Activated CD8-positive, alpha-beta T cell treated with anti-CD3 and anti-CD28 coated beads for 36 hours (primary cell): ENCODE measurements at places on chromosomes 7 and 10.
A peak's percentile ranks its signal among the peaks of the same experiment; 100 is the strongest.

- no peak for DNase-seq
Observed at GRCh38 chr7:22864855-22865601, 42.4 kb upstream of the TOMM7 start.

DNA sequence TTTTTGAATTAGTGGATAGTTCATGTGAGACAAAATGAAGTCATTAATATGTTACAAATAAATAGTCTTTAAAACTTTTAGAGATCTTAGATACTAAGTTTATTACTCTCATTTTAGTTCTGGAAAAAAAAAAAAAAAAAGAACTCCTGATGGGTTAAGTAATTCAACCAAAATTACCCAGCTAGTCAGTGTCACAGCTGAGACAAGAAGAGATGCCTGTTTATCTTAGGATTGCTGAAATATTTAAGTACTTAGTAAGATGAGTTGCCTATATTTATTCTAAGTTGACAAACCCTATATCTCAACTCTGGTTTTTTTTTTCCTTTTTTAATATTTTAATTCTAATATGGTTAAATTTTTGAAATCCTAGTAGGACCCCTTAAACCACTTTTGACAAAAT is 781.0 kb upstream of the LRRN3 start:
- no peak for DNase-seq

DNA sequence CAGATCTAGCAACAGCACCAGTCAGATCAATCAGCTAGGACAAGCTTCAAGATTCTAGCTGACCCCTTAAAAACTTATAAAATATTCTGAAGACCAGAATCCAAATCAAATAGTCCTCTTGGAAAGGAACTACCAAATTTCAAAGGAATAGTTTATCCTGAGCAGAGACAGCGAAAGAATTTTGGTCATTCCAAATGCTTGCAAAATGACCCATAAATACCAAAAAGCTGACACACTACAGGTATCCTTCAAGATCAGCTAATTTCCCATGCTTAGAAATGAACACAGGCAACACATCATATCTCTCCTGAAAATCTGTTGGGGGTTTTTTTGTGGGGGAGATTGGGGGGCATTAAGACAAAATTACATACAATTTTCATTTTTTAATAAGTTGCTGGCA is 78.8 kb downstream of the PDSS1 start:
- no peak for DNase-seq

GRCh38 chr7:43083106-43083505 is 29.3 kb upstream of the HECW1 start:
- no peak for DNase-seq

- no peak for DNase-seq
Observed at GRCh38 chr7:91375378-91375777, 111.1 kb downstream of the FZD1 start.

DNA sequence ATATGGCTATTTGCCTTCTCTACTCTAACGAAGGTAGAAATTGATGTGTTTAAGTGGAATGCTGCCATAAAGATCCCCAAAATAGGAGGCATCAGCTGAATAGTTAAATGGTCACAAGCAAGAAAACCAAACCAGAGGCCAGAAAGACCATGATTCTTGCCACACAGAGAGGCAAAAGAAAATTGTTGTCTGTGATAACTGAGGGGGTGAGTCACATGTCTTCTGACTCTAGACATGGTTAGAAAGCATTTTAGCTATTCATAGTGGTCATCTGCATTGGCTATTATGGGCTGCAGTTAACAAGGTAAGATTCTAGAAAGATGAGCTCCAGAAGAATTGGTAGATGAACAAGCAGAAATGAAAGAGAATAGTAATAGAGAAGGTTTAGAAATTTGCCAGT is 361.4 kb upstream of the NPSR1 start:
- no peak for DNase-seq

DNA sequence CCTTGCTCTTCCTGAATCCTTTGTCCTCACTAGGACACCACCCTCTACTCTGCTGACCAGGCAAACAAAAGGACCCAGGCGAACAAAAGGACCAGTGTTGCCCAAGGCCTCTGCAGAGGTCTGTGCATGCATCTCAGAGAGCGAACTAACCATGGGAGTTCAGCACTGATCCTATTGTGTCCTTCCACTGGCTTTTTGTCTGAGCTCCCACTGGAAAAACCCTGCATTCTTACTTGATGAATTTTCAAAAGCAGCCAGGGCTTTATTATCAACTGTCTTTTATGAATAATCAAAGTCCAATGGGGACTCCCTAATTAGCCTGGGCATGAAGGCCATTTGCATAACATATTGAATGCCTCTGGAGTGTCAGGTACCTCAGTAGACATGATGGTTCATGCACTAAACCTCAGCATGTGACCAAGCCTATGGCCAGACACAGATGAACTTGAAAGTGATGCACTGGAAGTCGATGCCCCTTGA is 140.6 kb downstream of the KCNMA1 start:
- DNase-seq = no peak

GRCh38 chr7:27108390-27109127 is 6.1 kb upstream of the HOXA2 start:
- DNase-seq = no peak

GRCh38 chr10:46028584-46029460 is 1.6 kb downstream of the NCOA4 start:
- DNase-seq = peak; percentile 51

- DNase-seq = peak; percentile 45
Observed at GRCh38 chr7:152435384-152436110, at the start of gene KMT2C. KMT2C (minus strand) TSS chr7:152436003; CDS start chr7:152435786, 217 bp downstream.

- DNase-seq = no peak
Observed at GRCh38 chr7:2059964-2060700, 172.6 kb downstream of the MAD1L1 start.

- DNase-seq = no peak
Observed at GRCh38 chr7:82631998-82632397, 188.4 kb upstream of the CACNA2D1 start.

GRCh38 chr10:121027371-121027770 is 176.2 kb downstream of the WDR11 start:
- no peak for DNase-seq

GRCh38 chr7:26625286-26625685 is 239.1 kb downstream of the SKAP2 start:
- no peak for DNase-seq

DNA sequence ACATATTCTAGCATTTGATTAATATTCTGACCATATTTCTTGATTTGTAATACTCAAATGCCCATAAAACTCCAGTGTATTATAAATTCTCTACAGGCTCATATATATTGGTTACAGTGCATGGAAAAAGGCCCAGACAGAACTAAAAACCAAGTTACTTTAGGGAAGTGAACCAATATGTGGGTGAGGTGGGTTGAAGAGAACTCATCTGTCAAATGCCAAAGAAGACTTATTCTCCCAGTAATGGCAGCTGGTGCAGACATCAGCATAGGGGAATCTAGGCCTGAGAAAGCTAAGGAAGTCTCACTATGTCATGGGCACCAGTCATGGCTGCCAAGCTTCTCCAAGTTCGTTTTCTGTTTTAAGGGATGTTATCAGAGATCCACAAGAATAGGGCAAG is 30.6 kb downstream of the ZNF248 start:
- no peak for DNase-seq

GRCh38 chr7:81775560-81775959 is 5.7 kb upstream of the HGF start:
- no peak for DNase-seq

DNA sequence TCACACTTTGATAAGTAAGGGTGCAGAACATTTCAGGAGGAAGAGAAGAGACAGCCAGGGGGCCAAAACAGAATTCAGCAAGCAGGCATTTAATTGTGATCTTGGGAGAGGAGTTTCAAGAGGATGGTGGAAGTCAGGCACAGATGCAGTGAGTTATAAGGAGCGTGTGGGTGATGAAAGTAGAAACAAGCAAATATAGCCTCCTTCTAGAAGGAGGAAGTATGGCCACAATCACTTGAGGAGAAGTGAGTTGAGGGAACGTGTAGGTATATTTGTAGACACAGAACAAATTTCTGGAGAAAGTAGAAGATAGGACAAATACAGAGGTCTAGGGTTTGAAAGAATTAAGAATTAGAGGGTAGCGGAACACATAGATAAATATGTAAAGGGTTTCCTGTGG is 165.8 kb downstream of the CACNB2 start:
- no peak for DNase-seq

GRCh38 chr7:46746695-46747687 is 825.9 kb upstream of the IGFBP3 start:
- DNase-seq = no peak

GRCh38 chr10:14329746-14330173 is 964 bp downstream of the FRMD4A start:
- no peak for DNase-seq

- peak; percentile 34 for DNase-seq
Observed at GRCh38 chr7:105389088-105389650, 448 bp upstream of the SRPK2 start.

DNA sequence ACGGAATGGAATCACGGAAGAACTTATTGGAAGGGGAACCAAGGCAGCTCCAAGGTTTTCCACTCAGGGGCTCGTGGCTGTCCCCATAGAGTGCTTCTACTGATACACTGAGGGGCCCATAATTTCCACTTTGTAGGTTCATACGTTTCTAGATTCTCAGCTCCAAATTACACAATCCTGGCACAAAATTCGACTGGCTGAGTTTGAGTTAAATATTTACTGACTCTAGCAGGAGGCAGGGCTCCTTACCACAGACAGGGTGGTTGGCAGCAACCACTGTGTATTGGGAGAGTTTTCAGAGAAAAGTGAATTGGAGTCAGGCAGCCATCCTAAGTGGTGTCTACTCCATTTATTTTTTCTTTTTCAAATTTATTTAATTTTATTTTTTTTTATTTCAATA is 55.4 kb upstream of the SEC61G start:
- no peak for DNase-seq

GRCh38 chr10:73576178-73576889 is 14.8 kb downstream of the USP54 start:
- no peak for DNase-seq

- DNase-seq = peak; percentile 16
Observed at GRCh38 chr7:25124465-25125136, 459 bp downstream of the CYCS start.

DNA sequence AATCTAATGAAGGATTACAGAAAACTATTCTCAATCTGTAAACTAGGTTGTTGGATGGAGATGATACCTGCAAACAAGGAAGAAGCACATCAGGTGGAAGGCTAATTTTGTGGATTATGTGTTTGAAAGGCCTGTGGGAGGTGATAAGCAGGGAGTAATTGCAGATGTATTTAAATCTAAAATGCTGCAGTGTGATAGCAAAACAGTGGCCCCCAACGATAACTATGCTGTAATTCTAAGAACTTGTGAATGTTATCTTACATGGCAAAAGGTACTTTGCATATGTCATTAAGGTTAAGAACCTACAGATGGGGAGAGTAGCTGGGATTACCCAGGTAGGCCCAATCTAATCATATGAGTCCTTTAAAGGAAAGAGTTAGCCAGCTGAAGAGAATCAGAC is 164.5 kb upstream of the AHR start:
- DNase-seq = no peak

DNA sequence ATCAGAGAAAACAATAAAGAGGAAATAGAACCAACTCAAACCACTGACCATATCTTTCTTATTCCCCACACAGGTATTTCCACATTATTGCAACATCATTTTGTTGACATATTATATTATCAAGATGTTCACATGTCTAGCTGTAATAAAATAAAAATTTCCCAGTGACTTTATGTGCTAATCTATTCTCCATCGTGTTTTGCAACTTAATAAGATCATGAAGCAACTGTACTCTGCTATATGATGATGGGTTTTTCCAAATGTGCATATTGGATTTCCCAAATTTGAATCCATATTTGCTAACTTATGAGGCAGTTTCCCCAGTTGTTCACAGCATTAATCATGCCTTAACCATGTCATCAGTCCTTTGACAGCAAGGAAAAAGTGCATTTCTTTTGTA is 127.8 kb downstream of the ITGB8 start:
- no peak for DNase-seq

DNA sequence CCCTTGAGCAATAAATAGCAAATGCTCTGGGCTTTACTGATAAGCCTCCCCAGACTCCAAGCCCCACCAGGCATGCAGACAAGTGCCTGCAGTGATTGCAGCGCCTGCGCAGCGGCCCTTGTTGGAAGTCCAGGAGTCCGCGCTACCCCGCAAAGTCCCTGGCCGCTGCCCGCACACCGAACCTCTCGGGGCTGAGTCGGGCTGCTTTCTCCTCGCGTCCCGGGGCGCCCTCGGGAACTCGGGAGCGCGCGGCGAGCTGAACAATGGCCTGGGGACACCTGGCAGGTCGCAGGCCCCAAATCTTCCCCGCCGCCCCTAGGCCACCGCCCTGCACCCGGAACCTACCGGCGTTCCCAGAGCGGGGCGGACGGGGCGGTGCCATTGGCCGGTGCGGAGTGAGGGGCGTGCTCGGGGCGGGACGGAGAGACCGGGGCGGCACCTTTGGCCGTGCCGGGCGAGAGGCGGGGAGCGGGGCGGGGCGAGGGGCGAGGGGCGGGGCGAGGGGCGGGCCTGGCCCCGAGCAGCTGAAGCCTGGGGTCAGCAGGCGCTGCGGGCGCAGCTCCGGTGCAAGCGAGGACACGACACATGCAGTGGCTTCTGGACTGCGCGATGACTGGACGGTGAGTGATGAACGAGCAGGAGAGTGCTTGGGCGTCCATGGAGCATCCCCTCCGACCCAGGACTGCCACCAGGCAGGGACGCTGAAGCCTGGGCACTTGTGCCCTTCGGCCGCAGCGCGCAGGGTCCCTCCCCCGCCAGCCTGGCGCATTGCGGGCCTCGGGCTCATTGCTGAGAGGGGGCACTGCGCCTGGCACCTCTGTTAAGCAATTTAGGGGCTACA is at the start of gene RASSF4:
Gene RASSF4 (plus strand): TSS at position 556 of the 841 bp plus-strand sequence. CDS start 10,401 bp downstream, outside the sequence.
- peak; percentile 93 for DNase-seq

GRCh38 chr7:12056381-12056780 is 154.7 kb upstream of the TMEM106B start:
- DNase-seq = no peak

DNA sequence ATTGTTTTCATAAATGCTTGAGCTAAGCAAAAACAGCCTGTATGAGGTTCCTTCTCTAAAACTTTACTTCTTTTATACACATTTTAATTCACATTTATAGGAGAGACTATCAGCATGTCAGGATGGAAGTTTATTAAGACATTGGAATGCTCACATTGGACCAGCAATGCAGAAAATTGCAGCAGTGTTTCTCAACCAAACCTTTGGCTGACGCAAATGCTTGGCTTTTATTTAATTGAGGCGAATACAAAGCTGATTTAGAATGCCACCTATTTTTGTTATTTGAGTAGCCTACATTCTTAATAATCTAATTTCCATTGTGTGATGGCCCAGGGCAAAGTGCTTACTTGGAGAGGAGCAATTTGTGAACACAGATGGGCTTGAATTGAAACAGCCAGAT is 283.2 kb downstream of the ARL4A start:
- no peak for DNase-seq

- no peak for DNase-seq
Observed at GRCh38 chr10:27344568-27345454, 104.2 kb upstream of the ACBD5 start.

GRCh38 chr7:22144950-22145349 is 199.3 kb upstream of the CDCA7L start:
- no peak for DNase-seq

GRCh38 chr7:127813991-127814541 is 162.1 kb downstream of the SND1 start:
- no peak for DNase-seq
